NCI-H1105 treated with DMSO at 0.1 percent for 48 hours (cell line): ENCODE measurements at places on chromosomes 7 and 10.

- no peak for DNase-seq
Measured at GRCh38 chr10:12308057-12308456, 41.3 kb upstream of the CAMK1D start.

- DNase-seq: no peak
Measured at GRCh38 chr10:24240041-24240751, 31.3 kb downstream of the KIAA1217 start.

DNA sequence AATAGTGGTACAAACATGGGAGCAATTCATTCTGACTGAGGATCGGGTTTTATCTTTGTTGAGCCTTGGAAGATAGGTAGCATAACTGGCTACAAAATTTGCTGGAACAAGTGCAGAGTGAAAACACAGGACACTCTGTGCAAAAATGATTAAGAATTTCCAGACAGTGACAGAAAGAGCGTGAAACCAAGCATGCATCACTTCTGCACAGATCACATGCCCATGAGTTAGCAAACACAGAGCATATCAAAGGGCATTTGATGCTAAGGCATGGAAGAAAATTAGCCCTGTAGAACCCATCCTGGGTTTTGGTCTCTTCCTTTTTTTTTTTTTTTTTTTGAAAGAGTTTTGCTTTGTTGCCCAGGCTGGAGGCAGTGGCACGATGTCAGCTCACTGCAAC is 28.3 kb downstream of the TECTB start:
- no peak for DNase-seq

GRCh38 chr10:30784524-30784896 is 155.0 kb upstream of the LYZL2 start:
- DNase-seq: peak; percentile 44

DNA sequence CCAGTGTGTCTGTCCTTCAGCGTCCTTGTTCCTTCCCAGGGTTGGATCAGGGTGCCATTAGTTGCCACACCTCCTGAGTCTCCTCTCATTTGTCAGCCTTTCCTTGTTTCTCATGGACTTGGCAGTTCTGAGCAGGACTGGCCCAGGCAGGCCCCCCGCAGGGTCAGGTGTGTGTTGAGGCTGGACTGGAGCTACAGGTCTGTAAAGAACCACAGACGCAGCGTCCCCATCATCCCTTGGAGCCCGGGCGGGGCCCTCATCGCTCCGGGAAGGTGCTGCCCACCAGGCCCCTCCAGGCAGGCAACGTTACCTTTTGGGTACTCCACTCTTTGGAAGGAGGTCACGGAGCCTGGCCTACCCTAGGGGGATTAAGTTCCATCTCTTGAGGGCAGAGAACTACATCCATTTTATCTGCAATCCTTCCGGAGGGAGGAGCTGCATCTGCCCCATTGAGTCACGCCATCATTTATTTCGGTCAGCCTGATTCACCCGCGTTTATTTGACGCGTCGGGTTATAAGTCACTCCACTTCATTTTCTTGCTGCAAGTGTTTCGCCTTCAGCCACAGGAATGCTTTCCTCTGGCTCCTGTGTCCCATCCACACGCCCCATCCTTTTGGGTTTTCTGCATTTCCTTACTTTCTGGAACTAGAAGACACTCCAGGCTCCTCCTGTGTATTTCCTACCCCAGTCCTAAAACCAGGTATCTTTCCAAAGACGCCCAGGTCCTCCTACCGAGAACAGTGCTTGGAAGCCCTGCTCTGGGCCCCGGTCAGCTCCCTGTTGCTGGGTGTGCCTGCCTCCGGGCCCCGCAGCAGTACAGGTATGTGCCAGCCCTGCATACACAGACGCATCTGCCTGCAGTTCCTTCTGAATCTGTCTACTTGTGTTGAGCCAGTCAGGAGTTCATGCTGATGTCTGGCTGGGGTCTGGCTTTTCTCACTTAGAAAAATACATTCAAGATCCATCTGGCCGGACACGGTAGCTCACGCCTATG is 141.9 kb downstream of the MAD1L1 start:
- DNase-seq: no peak

DNA sequence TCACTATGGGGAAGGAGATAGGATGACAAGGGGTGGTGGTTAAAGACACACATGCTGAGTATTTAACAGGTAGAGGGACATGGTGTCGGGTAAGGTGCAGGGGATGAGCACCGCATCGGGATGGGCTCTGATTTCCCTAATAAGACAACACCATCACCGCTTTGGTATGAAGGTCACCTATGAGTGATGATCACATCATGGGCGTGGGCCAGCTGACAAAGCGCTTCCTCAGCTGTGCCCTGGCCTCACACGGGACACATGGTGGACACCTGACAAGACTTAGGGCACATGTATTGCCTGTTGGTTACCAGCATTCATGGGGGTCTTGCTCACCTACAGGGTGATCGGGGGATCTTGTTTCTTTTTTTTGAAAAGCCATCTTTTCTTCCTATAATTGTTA is 12.8 kb downstream of the C7orf57 start:
- no peak for DNase-seq

- no peak for DNase-seq
Measured at GRCh38 chr7:76133839-76134238, 67.9 kb upstream of the SRRM3 start.
